Activated CD4-positive, alpha-beta T cell treated with anti-CD3 and anti-CD28 coated beads for 4 hours (primary cell): ENCODE measurements at places on chromosomes 5 and 9.
A peak's percentile ranks its signal among the peaks of the same experiment; 100 is the strongest.

DNA sequence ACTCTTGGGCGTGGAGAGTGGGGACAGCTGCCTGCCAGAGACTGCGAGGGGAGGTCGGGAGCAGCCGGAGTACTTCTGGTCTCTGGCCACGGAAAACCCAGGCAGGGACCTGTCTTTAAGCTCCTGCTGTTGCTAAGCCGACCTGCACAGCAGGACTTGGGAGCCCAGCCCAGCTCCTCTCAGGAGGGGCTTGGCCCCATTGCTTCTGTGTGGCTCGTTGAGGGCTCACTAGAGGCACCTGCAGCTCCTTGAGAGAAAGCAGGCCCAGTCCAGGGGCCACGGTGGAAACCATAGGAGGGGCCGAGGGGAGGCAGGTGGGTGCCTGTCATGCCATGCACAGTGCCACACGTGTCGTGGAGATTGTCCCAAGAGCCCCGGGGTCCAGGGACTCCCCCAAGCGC, 3.3 kb upstream of the LCN2 start:
- no peak for DNase-seq

- no peak for DNase-seq
These were observed 89.3 kb downstream of the ALDH1A1 start for GRCh38 chr9:72863456-72864094.

GRCh38 chr5:143051244-143052058, 281.3 kb downstream of the ARHGAP26 start:
- DNase-seq: no peak

DNA sequence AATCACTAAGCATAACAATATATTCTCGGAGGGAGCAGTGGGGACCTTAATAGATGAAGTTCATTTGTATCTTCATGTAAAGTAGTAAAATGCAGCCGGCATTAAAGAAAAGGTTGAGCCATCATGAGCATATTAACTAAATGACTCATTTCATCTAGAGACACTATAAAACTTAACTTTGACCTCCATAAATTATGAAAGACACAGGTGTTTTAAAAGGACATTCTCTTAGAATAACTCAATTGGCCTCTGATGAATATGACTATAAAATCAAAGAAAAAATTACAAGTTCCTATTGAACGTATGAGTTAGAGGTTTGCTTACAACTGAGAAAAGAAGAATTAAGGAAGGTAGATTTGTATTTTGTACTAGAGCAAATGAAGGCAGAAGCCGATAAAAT, 220.3 kb downstream of the SEMA5A start:
- DNase-seq: no peak

DNA sequence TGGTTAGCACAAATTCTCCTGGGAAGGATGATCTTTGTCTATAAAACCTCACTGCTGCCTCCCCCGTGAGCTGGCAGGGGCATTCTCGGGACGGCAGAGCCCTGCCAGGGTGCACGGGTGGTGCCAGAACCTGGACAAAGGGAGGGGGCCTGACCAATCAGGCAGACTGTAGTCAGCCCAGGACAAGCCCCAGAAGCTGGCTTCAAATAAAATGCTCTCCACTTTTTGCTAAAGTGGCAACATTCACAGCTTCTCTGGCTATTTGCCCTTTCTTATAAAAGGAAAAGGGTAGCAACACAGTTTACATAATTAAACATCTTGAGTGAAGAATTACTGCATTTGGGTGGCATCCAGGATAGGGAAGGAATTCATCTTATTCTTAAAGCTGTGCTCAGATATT, 14.4 kb downstream of the IL9 start:
- DNase-seq: no peak

DNA sequence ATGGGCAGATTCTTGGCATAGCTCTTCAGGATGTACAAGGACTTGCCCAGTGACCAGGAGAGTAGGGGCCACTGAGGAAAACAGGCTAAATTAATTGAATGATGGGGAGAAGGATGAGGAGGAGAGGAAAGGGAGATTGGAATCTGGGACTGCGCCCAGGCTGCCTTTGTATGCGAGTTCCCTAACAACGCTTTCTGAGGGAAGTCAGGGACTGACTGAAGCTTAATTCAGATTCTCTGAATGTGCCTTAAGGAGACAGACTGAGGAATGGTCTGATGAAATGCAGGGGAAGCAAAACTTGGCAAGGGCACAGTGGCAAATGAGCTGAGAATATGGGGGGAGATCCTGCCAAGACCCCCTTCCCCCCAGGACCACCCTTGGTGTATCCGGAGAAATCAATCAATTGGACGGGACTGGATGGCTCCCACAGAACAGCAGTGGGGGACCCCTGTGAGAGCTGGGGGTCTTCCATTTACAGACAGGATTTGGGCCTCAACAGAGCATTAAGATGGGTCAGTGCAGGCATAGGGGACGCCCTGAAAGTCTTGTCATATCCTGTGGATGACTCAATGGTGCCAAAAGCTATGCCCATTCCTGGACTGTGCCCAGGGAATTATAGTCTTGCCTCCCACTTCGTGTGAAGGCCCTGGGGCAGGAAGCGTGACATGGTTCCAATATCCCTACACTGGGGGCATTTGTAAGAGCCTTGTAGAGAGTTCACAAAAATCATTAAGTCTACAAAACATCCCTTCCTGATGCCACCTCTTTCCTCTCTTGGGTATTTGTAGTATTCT, 215.5 kb upstream of the TNC start:
- DNase-seq: no peak

GRCh38 chr9:87748881-87749280, 23.0 kb downstream of the CTSL start:
- no peak for DNase-seq

GRCh38 chr5:98474782-98475181, 298.7 kb upstream of the RGMB start:
- DNase-seq: no peak

DNA sequence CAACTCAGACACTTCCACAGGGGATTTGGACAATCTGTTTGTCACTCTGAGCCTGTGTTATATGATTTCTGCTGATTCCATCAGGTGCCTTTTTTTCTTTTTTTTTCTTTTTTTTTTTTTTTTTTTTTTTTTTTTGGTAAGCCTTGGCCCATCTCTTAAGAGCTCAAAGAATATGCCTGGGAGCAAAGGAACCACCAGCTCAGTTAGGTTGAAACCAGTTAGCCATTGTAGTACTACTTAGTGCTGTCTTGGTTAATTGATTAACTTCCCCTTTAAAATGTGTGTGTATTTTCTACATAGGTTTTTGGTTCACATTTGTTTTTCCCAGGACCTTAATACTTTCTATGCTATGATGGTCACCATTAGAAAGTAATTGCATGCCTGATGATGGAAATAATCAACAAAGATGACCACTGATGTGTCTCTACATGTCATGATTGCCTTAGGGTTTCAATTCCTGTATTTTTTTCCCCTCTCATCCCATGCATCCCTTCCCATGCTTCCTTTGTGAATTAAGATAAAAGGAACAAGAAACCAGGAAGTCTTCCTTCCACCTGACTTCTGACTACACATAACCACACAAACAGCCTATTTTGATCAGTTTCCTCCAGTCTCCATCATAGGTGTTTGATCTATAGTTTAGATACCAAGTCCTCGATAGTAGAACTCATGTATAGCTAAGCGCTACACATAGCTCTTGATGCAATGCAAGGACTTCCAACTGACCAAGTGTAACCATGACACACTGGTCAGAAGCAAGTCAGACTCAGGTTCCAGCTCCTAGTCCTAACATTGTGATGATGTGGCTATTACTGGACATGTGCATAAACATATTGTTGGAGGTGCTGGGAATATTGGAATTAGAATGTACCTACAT, 306.1 kb downstream of the EFNA5 start:
- no peak for DNase-seq

GRCh38 chr9:68669218-68669617, 35.8 kb upstream of the PIP5K1B start:
- DNase-seq: no peak

DNA sequence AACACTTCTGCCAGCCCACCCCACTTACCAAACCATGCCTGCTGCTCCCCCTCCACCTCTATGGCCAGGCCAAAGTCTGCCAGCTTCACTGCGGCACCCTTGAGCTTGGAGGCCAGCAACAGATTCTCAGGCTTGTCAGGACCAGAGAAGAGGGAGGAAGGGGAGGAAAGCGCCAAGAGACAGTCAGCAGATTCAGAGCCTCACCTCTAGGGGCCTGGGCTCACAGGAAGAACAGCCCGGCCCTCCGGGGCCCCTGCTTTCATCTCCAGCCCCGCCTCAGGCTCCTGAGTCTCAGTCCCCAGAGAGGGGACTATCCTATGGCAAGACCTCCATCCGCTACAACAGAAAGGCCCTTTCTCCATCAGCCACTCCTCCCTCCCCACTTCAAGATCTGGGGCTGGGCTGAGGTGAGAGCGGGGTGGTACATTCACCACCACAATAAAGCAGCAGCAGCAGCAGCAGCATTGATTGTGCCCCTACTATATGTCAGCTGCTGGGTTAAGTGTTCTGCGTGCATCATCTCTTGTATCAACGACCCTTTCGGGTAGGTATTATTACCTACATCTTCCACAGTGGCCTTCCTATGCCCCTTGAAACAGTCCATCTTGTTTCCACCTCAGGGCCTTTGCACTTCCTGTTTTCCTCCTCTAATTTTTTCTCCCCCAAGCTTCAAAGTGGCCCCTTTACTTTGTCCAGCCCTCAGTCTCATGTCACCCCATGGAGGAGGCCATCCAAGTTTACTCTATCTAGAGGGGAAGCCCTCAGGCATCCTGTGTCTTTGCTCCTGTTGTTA, 36.0 kb downstream of the CAMK2A start:
- DNase-seq: no peak

GRCh38 chr9:69554945-69555344, 117.2 kb downstream of the APBA1 start:
- no peak for DNase-seq

DNA sequence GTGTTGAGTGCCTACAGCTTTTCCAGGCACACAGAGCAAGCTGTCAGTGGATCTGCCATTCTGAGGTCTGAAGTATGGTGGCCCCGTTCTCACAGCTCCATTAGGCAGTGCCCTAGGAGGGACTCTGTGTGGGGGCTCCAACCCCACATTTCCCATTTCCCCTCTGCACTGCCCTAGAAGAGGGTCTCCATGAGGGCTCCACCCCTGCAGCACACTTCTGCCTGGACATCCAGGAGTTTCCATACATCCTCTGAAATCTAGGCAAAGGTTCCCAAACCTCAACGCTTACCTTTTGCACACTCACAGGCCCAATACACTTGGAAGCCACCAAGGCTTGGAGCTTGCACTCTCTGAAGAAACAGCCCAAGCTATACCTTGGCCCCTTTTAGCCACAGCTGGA, 131.3 kb downstream of the DEPDC1B start:
- DNase-seq: no peak

DNA sequence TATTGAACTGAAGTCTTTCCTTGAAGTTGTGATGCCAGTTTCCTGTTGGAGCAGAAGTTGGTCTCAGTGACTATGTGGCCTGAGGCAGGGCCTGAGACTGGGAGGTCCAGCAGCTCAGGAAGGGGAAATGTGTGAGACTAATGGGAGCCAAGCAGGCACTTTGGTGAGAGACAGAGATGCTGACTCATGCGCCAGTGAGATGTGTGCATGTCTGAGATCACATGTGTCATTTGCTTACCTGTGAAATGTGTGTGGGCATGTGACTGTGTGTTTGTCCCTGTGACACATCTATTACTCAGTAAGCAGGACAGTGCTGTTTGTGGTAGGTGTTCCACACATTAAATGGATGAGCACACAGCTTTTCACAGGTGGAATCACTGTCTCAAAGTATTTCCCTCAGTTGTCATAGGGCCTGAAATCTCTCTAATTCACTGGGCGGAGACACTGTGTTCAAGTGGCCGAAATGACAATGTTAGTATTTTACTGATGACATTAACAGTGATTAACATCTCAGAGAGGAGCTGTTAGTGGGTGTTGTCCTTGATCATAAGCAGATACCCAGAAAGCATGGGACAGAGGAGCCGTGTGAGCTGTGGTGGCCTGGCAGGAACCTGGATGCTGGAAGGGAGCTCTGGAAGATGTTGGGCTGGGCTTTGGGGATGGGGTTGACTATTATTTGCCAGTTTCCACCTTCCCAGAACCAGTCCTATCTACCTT, 7.4 kb downstream of the NPR2 start:
- DNase-seq: peak; percentile 21

- no peak for DNase-seq
These were observed 16.4 kb downstream of the FBXW2 start for GRCh38 chr9:120776788-120777187.

DNA sequence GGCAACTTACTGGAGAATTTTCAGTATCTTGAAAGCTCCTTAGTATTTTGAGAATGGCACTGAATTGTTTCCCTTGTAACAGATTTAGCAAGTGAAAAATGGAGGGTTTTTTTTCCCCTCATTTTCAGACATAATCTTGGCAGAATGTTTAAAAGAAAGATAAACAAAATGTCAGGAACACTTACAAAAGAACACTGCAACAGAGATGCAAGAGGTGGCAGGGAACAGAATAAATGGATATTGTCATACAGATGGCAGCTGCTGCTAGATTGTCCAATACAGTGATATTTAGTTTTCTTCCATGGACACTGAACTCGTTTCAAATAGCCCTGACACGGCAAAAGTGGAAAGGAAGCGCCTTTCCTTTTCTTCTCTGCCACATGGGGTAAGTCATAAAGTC, 76.9 kb upstream of the ZNF608 start:
- no peak for DNase-seq

DNA sequence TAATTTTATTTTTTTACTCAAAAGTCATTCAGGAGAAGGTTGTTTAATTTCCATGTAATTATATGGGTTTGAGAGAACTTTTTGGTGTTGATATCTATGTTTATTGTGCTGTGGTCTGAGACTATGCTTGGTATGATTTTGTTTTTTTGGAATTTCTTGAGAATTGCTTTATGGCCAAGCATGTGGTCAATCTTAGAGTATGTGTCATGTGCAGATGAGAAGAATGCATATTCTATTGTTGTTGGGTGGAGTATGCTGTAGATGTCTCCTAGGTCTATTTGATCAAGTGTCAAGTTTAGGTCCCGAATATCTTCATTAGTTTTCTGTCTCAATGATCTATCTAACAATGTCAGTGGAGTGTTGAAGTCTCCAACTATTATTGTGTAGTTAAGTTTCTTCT, 134.9 kb downstream of the HMHB1 start:
- no peak for DNase-seq

GRCh38 chr5:15420201-15420600, 79.8 kb upstream of the FBXL7 start:
- no peak for DNase-seq

GRCh38 chr5:149747141-149747832, 17.2 kb downstream of the PPARGC1B start:
- DNase-seq: no peak

GRCh38 chr5:73861313-73861988, 235.5 kb downstream of the ARHGEF28 start:
- no peak for DNase-seq

- no peak for DNase-seq
These were observed 28.3 kb downstream of the LRRC70 start for GRCh38 chr5:62606878-62607277.

- DNase-seq: no peak
These were observed 247.3 kb downstream of the MAN2A1 start for GRCh38 chr5:109936996-109937395.

- DNase-seq: no peak
These were observed 9.3 kb downstream of the PTGER4 start for GRCh38 chr5:40688996-40689395.
